Renal pelvis (tissue), 12 donors: ENCODE measurements at places on chromosomes 2 and 18.

DNA sequence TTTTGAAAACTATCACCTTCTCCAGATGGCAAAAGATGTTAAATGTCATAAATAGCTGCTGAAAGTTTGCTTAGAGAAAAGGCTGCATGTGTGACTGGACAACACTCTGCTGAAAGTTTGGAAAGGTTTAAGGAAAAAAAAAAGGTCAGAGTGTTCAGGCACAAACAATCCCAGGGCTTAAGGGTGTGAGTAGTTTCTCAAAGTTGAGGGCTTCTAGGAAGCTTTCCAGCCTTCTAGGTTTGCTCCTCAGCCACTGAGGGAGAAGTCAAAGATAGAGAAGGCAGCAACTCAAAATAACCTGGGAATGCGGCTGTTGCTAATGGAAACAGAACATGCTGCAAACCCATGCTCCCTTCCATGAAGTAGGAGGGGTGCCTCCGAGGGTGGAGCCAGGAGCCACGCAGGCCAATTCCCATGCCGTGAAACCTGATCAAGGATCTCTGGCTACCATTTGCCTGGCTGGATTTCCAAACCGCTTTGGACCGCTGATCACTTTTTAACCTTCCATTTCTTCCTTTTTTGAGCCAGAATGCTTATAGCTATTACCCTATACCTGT lies 88.0 kb downstream of the TEX51 start:
- DNase-seq: no peak

DNA sequence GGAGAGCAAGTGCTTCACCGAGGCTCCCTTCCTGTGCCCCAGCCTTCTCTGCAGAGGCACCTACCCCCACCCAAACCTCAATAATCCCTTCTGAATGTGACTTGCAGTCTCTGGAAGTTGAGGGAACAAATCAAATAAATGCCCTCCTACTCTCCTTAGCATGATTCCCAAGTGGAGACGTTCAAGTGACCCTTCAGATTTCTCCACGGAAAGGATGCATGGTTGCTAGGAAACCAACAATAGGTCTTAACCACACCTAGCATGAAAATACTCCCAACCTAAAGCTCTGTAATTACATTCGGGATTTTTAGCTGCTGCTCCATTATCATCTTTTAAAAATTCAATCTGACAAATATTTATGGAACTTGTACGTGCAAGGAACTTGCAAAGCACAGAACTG lies 50.2 kb upstream of the CABLES1 start:
- DNase-seq: no peak

DNA sequence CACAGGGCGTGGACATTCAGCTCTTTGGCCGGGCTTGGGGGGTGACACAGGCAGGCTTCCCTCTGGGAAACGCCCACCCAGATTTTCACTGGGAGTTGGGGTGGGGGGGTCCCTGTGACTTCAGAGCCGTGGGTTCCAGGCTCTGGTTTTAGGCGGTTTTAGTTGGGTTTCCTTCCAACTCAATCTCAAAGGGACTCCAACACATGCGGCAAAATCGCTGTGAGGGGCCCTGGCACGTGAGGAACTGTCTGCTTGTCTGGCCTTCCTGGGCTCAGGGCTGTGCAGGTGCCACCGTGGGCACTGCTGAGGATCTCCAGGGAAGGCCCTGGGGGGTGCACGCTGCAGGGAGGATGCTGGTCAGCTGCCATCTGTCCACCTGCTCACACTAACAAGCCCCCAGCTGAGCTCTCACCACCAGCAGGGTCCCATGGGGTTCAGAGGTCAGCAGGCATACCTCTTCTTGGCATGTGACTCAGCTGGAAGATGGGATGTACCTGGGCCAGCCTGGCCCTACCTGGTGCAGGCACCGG lies 11.7 kb downstream of the HS6ST1 start:
- no peak for DNase-seq

DNA sequence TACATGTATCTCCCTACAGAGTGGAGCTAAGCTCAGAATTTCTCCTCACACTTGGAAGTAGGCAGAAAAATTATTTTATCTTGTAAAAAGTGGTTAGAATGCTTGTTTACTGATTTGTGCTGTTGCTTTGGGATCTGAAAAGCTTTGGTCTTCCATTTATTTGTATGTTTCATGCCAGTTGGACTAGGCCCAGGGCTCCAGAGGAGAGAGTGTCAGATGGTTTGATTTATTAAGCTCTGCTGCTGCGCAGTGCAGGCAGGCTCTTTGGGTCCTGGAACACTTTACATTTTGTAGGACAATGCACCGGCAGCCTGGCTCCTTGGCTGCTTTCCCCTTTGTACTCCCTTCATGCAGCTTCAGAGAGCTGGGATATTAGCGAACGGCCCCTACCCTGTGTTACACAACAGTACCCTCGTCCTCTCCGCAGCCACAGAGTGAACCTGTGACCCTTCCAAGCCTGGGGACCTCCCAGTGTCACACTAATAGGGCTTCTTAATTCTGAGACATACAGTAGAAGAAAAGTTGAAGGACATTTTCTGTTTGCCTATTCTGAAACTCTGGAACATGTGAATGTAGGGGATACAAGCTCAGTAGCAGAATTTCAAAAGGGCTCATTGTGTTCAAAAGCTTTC lies 56.7 kb upstream of the EML6 start:
- DNase-seq: peak; percentile 52

GRCh38 chr2:33334083-33334482 lies 142.4 kb upstream of the RASGRP3 start:
- DNase-seq: no peak

DNA sequence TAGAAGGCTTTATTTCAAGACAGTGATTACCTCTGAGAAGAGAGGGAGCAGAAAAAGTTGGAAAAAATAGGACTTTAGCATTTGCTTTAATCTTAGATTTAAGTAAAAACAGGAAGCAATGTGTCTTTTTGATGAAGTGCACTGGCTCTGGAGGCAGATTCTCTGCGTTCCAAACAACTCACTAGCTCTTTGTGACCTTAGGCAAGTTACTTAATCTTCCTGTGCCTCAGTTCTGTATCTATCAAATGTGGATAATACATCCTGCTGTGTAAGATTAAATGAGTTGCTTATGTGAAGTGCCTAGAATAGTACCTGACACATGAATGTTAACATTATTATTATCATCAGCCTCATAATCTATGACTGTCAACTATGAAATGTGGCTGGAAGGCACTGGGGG lies 42.3 kb downstream of the RPRD1A start:
- DNase-seq: peak; percentile 9

- DNase-seq: peak; percentile 57
Measured at GRCh38 chr2:43766006-43766405, 7.8 kb upstream of the DYNC2LI1 start.

DNA sequence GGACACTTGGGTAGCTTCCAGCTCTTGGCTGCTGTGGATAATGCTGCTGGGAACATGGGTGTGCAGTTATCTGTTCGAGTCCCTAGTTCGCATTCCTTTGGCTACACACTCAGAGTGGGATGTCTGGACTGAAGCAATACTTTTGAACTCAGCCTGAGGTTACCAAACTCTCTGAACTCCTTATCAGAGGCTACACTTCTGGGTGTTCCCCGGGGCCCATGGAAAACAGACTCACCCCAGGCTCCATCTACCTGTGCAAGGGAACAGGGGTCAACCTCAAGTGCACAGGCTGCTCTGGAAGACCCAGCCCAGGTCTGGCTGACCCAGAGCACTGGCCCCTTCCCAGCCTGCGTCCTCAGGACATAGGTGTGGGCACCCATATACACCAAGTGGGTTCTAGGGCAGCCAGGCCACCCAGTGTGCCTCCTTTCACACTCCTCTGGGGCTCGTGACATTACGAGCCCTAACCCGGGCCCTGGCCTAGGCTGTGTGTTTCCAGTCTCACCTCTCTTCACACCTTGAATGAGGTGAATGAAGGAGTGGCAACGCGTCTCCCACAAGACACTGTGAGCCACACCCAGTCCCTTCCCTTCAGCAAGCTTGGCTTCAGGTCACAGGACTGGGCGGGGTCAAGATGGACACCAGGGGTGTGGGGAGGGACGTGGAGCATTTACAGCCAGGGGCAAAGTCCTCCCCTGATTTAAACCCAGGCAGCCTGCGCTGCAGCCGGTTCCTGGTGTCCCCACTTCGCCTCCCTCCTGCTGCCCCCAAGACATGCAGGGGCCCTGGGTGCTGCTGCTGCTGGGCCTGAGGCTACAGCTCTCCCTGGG lies at the start of gene ALPI:
Gene ALPI, plus strand, starts transcription at position 728 of the 830 bp plus-strand sequence. Its CDS starts 47 bp downstream, at position 775.
- no peak for DNase-seq

GRCh38 chr18:28175930-28176697 lies 816 bp downstream of the CDH2 start:
- DNase-seq: no peak

DNA sequence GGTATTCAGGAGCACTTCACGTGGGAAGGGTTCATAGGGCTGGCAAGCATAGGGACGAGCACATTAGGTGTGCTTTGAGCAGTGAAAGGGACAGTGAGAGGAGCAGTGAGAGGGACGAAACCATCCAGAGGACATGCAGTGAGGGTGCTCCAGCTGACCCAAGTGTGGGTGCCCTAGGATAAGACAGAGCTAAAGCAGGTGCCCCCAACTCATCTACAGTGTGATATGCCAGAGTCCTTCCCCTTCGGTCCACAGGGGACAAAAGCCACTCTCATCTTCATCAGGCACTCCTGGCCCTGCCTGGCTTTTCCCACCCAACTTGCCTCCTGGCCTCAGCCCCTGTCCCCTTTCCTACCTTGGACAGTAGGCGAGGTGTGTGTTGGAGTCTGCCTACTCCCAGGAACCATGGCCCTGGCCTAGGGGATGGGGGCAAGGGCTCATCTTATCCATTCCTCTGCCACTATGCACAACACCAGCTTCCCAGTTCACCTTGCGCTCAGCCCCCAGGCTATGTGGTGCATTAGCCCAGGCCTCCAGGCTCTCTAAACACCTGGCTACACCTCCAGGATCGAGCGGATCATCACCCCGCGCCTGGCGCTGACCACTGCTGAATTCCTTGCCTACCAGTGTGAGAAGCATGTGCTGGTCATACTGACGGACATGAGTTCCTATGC lies 16.1 kb upstream of the ANKRD53 start:
- DNase-seq: no peak

GRCh38 chr2:66561645-66562303 lies 126.8 kb downstream of the MEIS1 start:
- no peak for DNase-seq

- DNase-seq: no peak
Measured at GRCh38 chr2:113974727-113975126, 84.8 kb downstream of the ACTR3 start.

GRCh38 chr18:79612291-79613108 lies 67.1 kb upstream of the CTDP1 start:
- DNase-seq: no peak

DNA sequence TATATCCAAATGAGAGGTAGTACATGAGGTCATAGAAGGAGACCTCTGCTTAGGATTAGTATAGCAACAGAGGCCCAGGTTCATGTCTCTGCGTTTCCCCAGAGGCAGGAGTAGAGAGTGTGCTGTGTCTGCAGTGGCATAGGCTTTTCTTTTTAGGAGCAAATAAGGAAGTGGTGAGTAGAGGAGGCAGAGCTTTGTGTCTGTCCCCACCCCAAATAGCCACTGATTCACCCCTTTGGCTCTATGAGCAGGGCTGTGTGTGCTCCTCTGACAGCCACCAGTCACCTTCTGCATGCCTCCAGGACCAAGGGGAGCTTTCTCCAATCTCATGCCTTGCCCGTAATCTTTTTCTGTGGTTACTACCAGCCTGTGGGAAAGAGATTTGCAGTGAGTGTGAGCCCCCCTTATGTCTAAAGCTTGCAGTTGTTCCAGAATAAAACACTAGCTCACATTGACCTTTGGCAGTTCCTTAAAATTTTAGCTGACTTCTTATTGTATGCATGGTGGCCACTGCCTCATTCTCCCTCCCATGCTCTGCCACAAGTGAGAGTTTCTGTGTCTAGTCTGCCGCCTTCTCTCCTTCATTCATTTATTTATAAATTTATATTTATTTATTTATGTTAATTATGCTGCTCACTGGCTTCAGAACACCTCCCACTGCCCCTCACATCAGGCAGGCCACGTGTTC lies 23.5 kb upstream of the ELAC1 start:
- no peak for DNase-seq

DNA sequence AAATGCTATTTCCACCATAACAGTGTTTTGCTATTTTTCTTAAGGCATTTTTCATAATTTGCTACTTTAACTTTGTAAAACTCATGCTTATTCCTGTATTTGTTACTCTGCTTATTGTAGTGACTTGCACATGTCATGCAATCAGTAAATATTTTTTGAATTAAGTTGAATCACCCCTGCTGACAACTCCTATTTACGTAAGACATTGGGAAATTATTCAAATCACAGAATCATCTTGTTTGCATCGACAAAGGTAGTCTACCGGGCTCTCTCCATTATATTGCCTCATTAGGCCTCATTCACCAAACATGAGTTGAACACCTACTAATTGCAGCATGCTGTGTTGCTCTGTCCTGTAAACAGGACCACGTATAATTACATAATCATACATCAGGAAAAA lies 478.5 kb upstream of the ZEB2 start:
- DNase-seq: no peak

GRCh38 chr2:163133602-163134001 lies 295.0 kb upstream of the KCNH7 start:
- DNase-seq: no peak

DNA sequence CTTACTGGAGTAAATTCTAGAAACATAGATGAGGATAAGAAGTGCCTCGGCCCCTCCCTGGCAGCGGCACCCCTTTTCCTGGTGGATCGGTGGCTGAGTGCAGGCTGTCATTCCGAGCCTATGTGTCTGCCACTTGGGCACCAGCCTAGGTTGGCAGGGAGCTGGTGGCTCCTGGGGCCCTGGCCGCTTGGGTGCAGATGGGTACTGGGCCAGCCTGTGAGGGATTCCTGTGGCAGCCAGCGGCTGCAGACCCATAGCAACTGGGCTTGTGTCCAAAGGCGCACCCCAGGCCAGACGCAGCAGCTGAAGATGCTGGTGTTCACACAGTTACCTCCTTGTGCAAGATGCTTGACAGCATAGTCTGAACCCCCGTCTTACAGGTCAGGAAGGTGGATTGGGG lies 2.8 kb downstream of the SNORC start:
- no peak for DNase-seq

GRCh38 chr2:20446255-20446916 lies 488 bp upstream of the RHOB start:
- DNase-seq: no peak

DNA sequence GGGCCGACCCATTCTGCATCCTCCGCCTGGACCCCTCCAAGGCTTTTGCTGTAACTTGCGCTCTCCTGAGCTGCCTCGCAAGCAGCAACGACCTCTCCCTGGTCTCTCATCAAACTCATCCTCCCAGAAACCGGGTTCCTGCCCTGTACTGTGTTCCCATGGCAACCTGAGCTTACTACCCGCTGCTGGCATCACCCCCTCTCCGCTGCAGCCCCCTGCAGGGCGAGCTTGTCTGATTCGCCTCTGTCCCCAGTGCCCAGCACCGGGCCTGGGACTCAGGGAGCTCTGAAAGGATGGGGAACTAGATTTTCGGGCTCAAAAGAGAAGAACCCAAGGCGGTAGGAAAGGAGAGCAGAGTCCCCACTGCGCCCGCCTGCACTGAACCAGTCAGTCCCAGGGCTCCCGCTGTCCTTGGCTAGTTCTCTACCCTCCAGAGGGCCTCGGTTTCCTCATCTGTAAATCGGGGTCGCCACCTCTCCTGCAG lies 463 bp downstream of the HS1BP3 start:
- no peak for DNase-seq

GRCh38 chr2:195408196-195408595 lies 248.8 kb upstream of the SLC39A10 start:
- no peak for DNase-seq
